ENCODE measurements at places on chromosomes 11 and 22.

DNA sequence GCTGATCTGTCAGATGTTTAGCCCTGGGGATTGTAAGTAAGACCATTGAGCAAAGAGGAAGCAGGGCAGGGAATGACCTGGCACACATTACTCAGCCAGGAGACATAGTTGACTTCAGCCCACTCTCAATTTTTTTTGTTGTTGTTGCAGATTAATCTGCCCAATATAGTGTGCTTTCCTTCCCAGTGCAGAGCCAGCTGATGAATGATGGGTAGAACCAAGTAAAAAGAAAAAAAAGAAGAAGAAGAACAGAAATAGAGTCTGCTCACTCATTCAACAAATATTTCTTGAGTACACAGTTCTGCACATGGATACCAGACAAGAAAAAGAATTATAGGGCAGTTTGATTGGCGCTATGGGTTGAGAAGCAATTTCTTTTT is 292.7 kb downstream of the ETS1 start:
- DNase-seq, result peak; percentile 21

GRCh38 chr22:20276468-20276867 is 8.3 kb upstream of the RTN4R start:
- DNase-seq, result no peak

DNA sequence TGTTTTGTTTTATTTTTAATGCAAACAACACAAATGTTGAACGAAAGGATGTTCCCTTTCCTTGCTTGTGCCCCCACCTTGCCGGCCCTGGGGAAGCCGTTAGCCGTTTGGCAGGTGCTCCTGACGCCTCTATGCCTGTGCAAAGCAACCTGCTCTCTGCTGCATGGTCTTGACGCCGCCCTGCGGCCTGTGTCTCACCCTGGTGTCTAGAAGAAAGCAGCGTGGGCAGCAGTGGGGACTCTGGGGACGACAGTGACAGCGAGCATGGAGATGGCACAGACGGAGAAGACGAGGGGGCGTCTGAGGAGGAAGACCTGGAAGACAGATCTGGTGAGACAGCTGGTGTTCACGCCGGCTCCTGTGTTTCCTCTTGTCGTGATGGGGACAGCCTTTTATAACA is 5.5 kb downstream of the PHRF1 start:
- no peak for DNase-seq

DNA sequence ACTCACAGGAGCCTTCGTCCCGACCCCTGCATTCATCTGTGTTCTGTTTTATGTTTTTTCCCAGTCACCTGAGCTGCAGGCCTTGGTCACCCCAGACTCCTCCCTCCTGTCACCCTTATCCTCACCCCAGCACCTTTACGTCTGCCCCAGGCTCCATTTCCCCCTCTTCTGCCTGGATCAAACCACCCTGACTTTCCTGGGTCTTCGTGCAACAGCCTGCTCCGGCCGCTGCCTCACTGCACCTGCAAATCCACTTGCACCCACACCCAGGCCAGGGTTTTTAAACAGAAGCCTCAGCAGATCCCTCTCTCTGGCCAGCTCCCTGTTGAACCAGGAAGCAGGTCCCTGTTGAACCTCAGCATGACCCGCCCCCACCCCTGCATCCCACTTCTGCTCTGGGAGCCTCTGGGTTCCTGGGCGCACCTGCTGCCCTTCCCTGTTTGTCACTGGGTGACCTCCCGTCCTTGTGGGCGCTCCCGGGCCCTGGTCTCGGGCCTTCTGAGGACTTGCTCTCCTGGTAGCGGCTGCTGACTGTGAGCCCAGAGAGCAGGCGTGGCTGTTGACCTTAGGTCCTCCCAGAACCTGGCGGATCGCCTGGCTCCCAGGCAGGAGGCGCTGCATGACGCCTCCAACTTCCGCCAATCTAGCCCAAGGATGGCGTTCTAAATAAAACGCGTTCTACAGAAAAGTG is 12.8 kb downstream of the MAPK8IP2 start:
- no peak for DNase-seq

DNA sequence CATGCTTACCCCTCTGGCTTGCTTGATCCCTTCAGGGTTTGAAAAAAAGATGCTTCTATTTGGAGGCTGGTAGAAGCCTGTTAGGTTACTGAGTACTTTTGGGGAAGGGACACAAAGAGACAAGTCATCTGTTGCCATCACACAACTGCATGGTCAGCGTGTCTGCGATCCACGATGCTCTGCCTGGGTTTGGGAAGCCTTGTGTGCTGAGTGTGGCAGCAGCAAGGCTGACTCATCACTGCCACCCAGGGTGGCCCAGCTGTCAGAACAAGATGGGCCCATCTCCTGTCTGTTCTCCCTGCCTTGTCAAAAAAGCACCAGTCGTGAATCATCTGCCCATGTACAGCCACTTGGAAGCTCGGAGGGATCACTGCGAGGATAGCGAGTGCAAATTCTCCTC is 26.2 kb downstream of the UBASH3B start:
- no peak for DNase-seq

DNA sequence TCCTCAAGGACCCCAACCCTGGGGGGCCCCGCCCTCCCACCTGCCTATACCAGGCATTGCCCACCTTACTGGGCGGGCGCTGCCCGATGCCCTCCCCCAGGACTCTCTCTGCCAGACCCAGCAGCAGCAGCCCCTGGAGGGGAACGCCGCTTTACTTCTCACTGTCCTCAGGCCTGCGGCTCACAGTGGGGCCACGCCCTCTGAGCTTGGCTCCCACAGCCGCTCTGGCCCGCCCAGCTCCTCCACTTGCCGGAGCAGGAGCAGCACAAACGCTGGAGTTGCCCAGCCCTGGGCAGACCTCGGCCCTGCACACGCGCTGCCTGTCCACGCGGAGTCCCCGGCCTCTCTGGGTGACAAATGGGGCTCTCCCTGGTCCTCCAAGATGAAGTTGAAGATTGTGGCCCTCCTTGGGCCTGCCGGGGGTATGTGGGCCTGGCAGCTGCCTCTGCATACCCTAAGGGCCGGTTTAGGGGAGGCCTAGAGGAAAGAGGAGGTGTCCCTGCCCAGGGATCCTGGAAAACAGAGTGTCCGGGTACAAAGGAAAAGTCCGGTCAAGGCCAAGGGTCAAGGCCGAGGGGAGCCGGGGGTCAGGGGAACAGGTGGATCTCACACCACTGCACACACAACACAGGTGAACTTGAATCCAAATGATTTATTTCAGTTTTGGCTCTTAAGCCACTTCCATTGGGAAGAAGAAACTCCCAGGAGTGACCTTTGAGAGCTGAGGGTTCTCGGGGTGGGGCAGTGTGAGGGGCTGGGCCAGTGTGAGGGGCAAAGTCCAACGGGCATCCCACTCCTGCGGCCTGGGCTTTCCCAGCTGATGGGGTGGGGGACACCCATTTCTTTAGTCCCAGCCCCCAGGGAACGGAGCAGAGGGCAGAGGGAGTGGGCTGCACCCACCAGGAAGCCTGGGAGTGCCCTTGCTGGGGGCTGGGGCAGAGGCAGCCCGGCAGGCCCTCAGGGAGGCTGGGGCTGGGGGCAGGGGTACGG is 674 bp upstream of the BAIAP2L2 start:
- peak; percentile 70 for DNase-seq

- DNase-seq, result no peak
Measured at GRCh38 chr11:118615282-118615975, 8.0 kb downstream of the PHLDB1 start.

DNA sequence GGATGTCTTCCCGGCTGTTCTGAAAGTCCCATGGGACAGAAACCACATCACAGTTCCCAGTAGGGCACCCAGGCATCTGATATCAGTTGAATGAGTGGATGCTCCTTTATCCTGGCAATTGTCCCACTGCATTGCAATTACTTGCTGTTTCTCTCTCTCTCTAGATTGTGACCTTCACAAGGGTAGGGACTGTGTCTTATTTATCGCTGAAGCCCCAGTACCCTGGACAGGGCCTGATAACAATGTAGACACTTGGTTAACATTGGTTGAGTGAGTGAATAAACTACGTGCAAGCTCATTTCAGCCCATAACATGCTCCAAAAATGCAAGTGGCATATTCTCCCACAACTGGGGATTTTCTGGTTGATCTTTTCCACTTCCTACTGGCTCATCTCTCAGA is 193.7 kb upstream of the NARS2 start:
- no peak for DNase-seq

DNA sequence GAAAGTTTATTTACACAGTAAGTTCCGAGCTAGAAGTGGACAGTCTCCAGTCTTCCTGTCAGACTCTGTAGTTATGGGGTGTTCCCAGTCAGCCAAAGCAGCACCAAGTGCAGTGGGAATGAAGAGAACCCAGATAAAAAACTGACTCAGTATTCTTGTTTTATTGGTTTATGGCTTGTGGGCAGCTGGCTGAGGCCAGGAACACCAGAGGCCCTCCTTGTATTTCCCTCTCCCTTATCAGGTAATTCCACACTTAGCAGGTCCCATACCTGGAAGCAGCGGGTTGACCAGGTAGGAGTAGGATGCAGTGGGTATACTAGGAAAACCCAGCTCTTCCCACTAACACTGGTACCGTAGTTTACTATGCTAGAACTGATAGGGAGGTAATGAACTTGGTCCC is 3.5 kb upstream of the BACE1-AS start:
- DNase-seq, result no peak

- no peak for DNase-seq
Measured at GRCh38 chr11:114228435-114229411, 67.5 kb upstream of the NNMT start.

DNA sequence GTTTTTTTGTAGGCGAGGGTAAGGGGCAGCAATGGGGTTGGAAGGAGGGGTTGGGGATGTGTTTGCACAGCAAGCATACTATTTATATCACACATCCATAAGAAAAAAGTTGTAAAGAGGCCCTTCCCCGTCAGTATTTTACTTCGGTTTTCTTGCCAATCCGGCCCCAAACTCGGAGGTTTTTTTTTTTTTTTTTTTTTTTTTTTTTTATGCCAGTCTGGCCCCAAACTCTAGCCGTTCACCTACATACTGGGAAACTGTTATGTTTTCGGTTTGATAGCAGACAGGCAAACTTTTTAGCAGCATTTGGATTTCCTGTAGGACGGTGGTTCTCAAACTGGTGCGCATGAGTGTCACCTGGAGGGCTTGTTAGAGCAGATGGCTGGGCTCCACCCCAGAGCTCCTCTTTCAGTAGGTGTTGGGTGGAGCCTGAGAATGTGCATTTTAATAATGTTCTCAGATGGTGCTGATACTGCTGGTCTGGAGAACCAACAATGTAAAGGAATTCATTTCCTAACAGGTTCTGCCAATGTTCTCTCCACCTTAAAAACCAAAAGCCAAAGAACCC is 76.5 kb upstream of the ZBED5 start:
- DNase-seq, result no peak

GRCh38 chr11:37002831-37003230 is 404.8 kb upstream of the RAG2 start:
- DNase-seq, result no peak

- DNase-seq, result no peak
Measured at GRCh38 chr11:74464746-74465145, 2.6 kb downstream of the KCNE3 start.

GRCh38 chr11:65791719-65792213 is 4.9 kb downstream of the OVOL1 start:
- DNase-seq, result no peak

- no peak for DNase-seq
Measured at GRCh38 chr11:93737904-93738612, 3.2 kb downstream of the TAF1D start.

GRCh38 chr11:134036492-134037045 is 32.3 kb upstream of the JAM3 start:
- DNase-seq, result peak; percentile 33

DNA sequence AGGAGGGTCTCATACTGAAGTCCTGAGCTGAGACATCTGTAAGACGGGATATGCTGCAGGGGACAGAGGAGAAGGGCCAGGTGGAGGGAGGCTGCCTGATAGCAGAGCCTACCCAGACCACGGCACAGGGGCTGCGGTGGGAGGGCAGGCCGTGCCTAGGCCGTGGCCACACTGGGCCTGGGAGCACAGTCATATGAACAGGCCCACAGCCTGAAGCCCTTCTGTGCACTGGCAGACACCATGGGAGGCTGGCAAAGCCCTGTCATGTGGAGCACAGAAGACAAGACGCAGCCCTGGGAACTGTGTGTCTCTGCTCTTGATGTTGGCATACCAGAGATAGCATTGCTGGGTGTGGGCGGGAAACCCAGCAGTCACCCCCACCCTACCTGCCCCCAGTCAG is 3.3 kb downstream of the SPATA19 start:
- peak; percentile 1 for DNase-seq

DNA sequence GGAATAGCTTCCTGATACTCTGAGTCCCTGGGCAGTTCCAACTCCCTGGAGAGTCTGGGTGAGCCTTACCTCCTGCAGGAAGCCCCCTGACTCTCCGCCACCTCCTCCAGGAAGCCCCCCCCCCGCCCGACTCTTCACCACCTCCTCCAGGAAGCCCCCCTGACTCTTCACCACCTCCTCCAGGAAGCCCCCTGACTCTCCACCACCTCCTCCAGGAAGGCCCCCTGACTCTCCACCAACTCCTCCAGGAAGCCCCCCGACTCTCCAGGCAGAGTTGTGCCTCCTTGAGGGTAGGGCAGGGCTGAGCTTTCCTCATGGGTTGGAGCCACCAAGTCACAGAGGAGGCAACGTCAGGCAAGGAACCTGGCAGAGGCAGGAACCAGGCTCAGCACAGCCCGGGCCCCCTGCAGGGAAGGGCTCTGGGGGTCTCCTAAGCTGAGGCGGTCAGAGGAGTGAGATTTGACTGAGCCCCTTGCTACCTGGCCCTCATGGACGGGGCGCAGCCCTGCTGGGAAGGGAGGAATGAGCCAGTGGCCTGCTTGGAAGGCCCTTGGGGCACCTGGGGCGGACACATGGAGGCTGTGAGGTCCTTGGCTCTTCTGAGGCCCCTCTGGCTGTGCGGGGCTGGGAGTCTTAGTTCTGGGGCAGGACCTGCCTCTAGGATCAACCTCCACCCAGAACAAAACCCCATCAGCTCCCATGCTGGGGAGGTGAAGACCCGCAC is 18.1 kb downstream of the MRGPRG start:
- DNase-seq, result no peak

GRCh38 chr11:77413850-77414460 is 59.9 kb downstream of the PAK1 start:
- DNase-seq, result no peak

DNA sequence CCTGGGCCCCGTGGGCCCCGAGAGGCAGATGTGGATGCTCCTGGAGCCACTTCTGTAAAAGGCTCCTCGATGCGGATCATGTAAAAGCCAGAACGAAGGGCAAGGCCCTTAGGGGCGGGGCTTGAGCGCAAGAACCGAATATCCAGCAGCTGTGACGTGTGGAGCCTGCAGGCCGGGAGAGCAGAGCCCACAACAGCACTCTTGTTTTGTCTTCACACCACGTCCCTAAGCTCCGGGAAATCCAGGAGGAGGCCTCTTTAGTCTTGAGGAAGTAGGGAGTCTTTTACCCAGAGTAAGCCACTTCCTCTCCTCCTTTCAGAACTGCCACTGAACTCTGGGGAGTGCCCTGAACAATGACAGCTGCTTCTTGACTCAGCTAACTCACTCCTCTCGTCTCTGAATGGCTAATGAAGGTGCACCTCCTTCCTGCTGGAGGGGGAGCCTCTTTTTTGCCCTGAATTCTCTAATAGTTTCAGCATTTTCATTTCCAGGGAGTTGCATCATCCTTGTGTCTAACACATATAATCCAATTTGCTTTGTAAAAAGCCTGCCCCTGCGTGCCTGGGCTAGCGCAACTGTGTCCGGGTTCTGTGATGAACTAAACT is 12.5 kb downstream of the L3MBTL2 start:
- peak; percentile 82 for DNase-seq

- no peak for DNase-seq
Measured at GRCh38 chr22:43042101-43042780, 27.3 kb upstream of the PACSIN2 start.
